ENCODE measurements at places on chromosomes 2 and 18.
A peak's percentile ranks its signal among the peaks of the same experiment; 100 is the strongest.

DNA sequence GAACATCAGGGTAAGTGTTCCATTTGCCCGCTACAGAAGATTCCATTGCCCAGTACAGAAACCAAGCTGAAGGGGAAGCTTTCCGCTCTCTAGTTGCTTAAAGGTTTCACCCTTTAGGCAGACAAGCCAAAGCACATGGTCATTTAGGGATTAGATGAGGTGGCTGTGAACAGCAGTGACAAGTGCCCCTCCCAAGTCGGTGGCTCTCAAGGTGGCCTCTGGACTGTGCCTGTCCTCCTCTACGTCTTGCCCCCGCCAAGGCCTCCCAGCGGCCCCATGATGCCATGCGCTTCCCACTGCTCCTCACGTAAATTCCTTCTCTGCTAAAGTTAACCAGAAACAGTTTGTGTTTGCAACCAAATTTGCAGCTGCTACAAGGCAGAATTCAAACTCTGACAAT is 24.2 kb upstream of the PTPN4 start:
- DNase-seq, result no peak

DNA sequence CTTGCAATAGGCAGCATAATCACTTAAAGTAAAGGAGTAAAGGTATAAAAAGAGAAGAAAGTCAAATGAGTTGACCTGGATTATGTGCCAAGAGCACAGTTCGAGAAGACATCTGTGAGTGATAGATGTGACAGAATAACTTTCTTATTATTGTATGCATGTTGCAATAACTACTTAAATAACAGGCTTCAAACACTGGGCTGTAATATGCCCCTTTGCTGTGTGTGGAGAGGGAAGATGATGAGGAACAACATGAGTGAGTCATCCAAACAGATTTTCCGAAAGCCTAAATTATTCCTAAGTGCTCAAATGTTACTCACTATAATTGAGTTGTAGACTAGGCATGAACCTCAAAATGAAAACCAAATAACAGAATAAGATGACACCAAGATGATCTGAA is 328.1 kb downstream of the EXOC6B start:
- DNase-seq, result no peak

GRCh38 chr2:40103163-40103562 is 324.1 kb upstream of the THUMPD2 start:
- DNase-seq, result no peak

DNA sequence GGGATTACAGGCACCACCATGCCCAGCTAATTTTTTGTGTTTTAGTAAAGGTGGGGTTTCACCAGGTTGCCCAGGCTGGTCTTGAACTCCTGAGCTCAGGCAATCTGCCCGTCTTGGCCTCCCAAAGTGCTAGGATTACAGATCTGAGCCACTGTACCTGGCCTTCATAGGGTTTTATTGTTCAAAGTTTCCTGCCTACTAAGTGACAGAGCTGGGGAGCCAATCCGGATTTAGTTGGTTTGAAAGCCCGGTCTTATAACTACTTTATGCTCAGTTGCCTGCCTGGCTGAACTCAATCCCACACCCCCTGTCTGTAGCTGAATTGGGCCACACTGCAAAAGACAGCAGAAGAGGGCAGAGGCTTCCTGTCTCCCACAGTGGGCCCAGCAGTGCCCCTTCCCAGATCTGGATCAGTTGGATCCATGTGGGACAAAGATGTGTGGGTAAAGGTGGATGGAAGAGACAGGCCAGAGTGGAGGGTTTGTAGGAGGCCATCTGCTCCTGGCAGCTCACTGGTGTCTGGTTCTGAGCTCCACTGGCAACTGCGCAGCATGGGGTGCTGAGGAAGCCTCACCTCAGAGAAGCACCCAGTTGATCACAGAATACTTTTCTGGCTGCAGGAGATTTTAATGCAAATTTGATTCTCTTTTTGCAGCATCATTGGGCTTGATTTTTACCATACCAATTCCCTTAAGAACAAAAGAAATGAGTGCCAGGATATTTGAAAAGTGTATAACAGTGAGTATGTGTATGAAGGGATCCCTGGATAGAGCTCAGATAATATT is 144.9 kb downstream of the DDX1 start:
- DNase-seq, result no peak

DNA sequence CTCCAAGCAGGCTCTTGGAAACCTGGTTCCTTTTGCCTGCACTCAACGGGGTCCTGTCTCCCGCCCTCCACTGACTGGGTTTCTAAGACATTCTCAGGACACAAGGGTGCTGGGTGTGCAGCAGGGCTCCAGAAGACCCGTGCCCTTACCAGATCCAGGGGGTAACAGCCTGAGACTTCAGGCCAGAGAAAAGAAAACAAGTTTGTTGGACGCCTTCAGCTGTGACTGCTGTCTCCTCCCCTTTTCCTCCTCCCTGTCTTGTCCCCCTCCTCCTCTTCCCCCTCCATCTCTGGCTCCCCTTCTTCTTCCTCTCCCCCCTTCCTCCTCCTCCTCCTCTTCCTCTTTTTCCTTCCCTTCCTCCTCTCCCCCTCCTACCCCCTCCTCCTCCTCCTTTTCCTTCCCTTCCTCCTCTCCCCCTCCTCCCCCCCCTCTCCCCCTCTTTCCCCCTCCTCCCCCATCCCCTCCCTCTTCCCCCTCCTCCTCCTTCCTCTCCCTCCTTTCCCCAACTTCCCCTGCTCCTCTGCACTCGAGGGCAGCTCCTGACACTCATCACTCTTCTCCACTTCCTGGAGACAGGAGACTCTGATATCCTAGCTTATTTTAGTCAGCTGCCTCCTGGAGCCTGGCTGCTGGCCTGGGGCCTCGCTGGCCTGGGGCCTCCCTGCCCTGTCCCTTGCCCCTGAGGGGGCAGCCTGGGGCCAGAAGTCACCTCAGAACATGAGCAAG is 12.4 kb downstream of the ADRA2B start:
- no peak for DNase-seq

DNA sequence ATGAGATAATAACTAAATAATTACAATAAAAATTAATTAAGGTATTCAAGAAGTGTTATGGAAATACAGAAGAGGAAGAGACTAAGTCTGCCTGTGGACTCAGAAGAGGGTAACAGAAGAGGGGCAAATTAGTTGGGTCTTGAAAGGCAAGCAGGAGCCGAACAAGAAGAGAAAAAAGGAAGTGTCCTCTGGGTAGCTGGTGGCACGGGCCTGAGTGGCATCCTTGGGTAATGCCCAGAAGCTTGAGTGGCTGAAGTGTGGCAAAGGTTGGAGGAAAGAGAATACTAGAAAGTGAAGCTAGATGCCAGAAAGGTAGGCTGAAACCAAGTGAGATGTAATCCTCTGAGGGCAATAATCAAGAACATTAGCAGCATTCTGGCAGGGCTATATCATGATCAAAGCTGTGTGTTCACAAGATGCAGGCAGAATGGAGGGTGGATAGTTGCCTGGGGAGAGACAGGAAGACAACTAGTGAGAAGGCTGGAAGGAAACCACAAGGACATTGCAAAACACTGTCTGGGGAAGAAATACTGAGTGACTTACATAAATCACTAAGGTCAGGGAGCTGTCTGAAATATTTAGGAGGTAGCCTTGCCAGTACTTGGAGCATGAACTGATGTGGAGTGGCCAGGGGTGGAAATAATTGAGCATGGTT is 16.2 kb downstream of the DOCK10 start:
- DNase-seq, result peak; percentile 26

DNA sequence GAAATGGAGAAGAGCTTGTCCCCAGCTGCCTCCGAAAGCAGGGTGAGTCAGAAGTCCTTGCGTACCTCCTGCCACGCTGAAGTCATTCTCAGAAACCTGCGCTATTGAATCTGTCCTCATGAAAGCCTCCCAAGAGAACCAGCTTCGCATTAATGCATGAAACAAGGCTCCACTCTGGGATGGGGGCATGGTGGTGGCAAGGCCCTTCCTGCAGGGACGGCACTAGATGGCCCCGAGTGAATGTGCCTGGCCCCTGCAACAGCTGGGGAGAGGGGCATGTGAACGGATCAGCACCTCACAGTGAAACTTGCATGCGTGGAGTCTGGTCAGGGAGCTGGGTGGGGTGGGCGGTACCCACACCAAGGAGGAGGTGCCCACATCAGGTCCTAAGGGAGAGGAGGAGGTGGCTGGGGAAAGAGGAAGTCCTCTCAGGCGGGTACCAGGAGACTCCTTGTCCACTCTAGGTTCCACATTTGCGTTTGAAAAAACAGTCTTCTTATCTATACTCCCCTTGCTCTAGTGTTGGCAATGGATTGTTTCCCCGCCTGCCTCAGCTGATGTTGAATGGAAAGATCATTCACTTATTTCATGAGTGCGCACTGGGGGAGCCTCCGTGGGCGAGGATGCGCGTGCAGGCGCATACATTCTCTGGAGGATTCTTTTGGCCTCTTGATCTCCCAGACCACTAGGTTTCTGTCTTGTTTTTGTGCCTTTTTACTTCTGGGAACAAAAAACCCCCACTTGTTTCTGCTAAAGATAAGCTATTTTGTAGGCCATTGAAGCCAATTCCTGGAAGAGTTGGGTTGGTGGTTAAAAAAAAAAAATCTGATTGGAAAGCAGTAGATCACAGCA is 104.7 kb downstream of the KLHL29 start:
- DNase-seq, result no peak

DNA sequence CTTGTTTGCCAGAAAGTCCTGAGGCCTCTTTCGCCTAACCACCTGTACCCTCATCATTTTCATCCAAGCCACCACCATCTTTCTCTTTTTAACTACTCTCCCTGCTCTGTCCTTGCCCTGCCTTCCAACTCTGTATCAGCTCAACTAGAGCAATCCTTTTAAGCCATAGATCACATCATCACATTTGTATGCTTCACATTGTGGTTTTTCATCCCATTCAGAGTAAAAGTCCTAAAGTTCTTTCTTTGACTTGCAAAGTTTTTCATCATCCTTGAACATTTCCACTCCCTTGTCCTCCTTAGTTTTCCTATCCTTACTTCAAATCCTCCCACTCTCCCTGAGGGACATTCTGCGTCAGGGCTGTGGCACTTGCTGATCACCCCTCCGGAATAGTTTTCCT is 73.9 kb downstream of the SLC39A10 start:
- no peak for DNase-seq

- DNase-seq, result no peak
These were observed 33.9 kb downstream of the ADCY3 start for GRCh38 chr2:24886126-24886501.

- DNase-seq, result no peak
These were observed 552.0 kb downstream of the IRS1 start for GRCh38 chr2:226247289-226248275.

DNA sequence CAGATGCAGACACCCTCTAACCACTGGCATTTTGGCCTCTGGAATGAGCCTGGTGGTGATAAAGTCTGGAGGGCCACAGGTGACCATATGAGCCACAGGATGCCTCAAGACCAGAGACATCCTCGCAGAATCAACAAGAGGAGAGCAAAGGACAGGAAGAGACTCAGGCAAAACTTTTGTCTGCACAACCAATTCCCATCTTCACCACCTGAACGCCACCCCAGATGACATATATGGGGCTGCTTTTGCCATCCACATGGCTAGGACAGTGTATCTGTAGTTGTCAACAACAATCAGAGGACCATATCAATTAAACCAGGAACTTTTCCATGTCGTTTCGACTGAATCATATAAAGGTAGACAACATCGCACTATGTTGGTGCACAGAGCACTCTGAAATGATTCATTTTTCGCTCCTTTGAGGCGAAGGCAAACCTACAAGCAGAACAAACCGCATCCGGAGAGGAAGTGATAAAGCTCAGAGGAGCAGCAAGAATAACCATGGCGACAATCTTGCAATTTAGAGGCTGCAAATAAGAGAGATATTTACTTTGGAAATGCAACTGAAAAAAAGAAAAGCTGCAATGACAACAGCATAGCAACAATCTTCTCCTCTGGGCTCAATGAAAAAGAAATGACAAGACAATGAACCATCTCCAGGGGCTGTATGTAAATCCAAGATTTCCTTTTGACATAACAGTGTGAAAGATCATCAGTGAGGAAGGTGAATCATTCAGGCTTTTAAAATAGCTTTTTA is 204.5 kb downstream of the ARL4C start:
- peak; percentile 60 for DNase-seq

DNA sequence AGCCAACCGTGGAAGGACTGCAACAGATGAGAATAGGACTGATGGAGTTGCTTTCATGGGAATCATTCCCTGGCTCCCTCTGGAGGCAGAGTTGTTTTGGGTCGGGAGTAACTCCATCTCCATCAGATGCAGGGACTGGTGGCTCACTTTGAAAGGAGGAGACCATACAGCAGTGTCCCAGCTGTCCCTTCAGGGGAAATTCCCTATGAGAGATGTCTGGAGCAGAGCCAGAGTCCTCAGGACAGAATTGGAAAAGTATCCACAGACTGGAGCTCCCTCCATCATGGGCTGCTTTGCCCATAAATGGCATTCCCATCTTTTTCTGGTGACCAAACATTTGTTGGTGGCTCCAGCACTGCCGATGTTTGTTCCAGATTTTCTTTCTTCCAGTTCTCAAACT is 144.3 kb downstream of the NCK2 start:
- DNase-seq, result no peak

DNA sequence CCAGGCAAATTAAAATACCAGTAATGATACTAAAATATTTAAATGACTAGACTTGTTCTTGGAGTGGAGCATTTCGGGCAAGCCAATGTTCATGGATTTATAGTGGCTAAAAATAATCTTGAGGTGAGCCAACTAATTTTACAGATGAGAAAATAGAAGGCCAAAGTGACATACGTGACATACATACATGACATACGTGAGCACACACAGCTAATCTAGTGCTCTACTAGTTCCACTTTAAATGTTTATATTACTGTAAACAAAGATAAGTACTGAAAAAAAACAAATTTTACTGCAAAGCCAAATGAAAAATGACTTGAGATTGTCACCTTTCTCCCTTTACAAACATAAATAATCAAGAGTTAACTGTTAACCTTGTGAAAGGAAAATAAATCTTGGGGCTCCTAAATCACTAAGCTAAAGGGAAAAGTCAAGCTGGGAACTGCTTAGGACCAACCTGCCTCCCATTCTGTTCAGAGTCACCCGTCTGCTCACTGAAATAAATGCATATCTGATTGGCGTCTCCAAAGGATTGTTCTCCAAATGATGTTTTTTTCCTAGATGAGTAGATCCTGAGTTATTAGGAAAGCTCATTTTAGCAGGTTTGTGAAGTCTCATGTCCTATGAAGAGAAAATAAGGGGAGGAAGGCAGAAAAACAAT is 96.7 kb downstream of the PMS1 start:
- no peak for DNase-seq

DNA sequence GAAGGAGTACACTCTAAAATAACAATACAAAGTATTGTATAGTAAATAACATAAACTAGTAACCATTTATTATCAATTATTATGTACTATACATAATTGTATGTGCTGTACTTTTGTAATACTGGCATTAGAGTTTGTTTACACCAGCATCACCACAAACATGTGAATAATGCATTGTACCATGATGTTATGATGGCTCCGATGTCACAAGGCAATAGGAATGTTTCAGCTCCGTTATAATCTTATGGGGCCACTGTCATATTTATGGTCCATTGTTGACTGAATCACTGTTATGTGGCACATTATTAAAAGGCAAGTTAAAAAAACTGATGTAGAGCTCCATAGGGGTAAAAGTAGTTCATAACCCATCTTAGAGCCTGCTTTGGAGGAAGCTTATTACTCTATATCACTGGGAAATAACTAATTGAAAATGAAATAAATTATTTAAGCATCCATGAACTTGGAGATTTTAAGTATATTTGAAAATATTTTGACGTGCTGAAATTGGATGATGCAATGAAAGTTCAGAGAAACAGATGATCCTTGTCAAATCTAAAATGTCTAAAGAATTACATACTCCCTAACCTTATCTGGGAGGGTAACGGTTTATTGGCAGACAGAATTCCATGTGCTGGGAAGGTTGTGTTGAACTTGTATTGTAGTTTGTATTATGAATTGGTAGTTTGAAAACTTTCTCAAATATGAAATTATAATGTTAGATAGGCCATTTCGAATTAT is 2.4 kb downstream of the SKA1 start:
- DNase-seq, result no peak

- no peak for DNase-seq
These were observed 768.8 kb downstream of the RNF144A start for GRCh38 chr2:7686016-7686385.
